Sciatic nerve (tissue), 2 donors: ENCODE measurements at places on chromosomes 4 and X. TPM values are rescaled to one million over a fixed set of nuclear protein-coding genes. Genes with fewer than 3 reads are reported as not detected.

TFDP3 gene
- not detected for total RNA-seq

RPS3A gene
- 1,451 TPM for total RNA-seq

SMR3A gene
- not detected for total RNA-seq

DRP2 gene
- 381 TPM for total RNA-seq

TMEM271 gene
- total RNA-seq: not detected

SLC2A9 gene
- 7.4 TPM for total RNA-seq

PPP1R2C gene
- not detected for total RNA-seq

SLC6A14 gene
- total RNA-seq: 0.18 TPM

FREM3 gene
- not detected for total RNA-seq

SSX2 gene
- total RNA-seq: not detected

SATL1 gene
- total RNA-seq: not detected

CFP gene
- 7.3 TPM for total RNA-seq

FGF5 gene
- 0.31 TPM for total RNA-seq

SSX4B gene
- not detected for total RNA-seq

SMIM10 gene
- total RNA-seq: 14.2 TPM

SLC10A4 gene
- not detected for total RNA-seq

ZDHHC9 gene
- 30.4 TPM for total RNA-seq

HPSE gene
- total RNA-seq: 4.1 TPM

CRMP1 gene
- total RNA-seq: 0.49 TPM

PNCK gene
- total RNA-seq: 1.6 TPM
